ENCODE measurements at places on chromosomes 12 and 14.

- DNase-seq: no peak
Observed at GRCh38 chr12:57993030-57993429, 51.7 kb downstream of the ATP23 start.

DNA sequence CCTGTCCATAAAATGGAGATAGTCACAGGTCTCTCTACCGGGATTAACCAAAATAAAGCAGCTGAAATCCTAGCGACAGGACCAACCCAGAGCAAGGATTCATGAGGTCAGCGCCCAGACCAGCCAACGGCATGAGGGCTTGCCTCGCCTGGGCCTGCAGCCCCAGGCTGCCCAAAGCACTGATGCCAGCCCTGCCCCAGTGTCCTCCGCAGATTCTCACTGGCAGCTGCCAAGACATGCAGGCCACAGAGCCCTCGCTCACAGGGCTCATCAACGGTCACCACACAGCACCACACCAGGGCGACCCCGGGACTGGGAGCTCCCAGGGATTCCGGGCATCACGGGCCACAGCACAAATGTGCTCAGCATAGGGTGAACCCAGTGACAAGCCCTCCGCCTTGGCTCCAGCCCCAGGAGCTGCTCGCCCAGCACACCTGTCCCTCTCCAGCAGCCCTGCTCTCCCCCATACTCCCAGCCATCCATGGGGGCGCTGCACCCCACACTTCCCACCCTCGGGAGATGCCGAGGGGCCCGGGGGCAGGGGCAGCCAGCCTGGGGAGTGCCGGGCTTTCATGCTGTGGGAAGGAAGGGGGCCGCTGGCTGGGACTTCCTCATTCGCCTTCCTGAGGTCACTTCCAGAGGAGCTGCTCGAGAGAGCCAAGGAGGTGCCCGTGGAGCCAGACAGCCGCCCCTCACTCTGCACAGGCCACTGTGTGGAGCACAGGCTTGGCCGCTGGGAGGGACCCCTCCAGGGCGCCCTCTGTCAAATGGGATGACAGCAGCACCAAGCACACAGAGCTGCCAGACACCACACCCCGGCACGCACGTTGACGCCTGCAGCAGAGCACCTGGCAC, 14.1 kb downstream of the RAB35 start:
- no peak for DNase-seq

DNA sequence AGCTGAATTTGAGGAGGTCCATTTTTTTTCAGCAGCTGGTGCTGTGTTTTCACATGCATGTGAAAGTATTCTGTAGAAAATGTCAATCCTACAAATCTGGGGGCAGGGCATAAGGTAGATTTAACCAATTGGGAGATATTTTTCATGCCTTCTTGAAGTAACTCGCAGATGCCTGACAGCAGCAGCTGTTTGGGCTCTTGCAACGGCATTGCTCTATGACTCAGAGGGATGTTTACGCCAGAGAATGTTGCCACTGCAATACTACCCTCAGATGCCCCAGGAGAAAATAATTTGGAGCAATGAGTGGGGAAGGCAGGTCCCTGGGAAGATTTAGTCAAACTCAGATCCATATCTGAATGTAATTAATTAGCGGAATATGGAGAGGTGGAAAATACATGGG, 42.5 kb upstream of the MYBPC1 start:
- no peak for DNase-seq

- peak; percentile 22 for DNase-seq
Observed at GRCh38 chr14:50001151-50001998, 108.5 kb downstream of the ARF6 start.

DNA sequence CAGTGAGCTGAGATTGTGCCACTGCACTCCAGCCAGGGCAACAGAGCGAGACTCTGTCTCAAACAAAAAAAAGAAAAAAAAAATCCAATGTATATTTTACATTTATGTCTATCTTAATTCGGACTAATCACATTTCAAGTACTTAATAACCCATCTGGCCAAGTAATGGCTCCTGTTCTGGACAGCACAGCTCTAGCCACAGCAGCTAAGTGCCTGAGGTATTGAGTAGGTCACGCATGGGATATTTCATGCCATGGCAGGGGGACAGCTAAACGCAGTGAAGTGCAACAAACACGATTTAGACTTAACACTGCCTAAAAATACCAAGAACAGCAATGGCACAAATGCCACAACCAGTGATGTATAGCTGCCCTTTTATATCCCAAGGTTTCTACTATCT, 8.0 kb downstream of the BAZ1A start:
- no peak for DNase-seq

GRCh38 chr14:65054471-65055085, 47.7 kb downstream of the MAX start:
- no peak for DNase-seq

GRCh38 chr14:55274146-55274545, 2.9 kb downstream of the FBXO34 start:
- DNase-seq: no peak

- no peak for DNase-seq
Observed at GRCh38 chr14:89042021-89042420, 217.6 kb downstream of the TTC8 start.

DNA sequence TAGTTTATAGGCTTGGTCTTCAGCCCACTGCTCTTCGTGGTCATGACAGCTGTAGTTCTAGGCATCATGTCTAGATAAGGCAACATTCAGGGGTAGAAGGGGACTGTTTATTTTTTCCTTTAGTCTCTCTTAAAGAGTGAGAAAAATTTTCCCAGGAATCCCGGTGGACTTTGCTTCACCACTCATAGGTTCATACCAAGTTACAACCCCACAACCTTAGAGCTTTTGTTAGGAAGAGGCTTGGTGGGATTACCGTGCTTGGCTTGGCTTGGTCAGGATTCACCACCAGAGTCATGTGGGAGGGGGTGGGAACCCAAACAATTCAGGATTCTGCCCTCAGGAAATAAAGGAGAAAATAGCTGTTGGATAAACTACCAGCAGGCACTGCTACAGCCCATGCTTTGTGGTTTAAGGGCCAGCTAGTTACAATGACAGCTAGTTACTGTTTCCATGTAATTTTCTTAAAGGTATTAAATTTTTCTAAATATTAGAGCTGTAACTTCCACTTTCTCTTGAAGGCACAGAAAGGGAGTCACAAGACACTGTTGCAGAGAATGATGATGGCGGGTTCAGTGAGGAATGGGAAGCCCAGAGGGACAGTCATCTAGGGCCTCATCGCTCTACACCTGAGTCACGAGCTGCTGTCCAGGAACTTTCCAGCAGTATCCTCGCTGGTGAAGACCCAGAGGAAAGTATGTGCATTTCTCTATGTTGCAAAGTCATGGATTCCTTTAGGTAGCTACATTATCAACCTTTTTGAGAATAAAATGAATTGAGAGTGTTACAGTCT, 25.9 kb upstream of the PAPLN start:
- no peak for DNase-seq

GRCh38 chr12:29283969-29284700, 96.8 kb downstream of the ERGIC2 start:
- no peak for DNase-seq

- DNase-seq: no peak
Observed at GRCh38 chr14:101001311-101002069, 98.0 kb upstream of the RTL1 start.

DNA sequence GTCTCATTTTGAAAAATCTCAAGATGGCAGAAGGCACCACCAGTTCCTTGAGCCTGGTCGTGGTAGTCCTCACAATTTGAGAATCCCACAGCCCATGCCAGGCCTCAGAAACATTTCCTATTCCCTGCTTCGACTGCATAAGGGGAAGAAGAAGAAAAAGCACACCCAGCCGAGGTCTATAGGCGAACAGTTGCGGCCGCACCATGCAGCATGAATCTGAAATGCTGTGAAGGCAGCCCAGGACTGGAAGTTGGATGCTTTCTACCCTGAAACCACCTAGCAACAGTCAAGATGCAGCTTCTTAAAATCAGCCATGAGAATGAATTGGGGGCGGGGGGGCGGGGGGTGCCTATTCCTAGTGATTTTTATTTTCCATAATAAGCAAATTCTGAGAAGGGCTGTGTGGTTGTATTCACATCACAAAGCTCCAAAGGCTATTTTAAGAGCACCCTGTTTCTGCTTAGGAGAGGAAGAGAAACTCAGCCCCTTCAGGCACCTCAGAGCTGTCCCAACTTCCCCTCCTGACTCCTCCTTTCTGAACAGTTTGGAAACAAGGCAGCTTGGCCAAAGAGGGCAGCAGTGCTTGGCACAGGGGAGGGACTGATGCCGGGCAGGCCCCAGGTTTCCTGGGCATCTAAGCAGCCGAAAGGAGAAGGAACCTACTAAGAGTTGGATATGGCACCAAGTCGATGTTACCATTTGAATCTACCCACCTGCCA, 172.5 kb upstream of the FOXN3 start:
- DNase-seq: no peak

GRCh38 chr12:39294715-39295114, 148.2 kb downstream of the KIF21A start:
- DNase-seq: no peak

- no peak for DNase-seq
Observed at GRCh38 chr14:66752109-66752508, 244.2 kb downstream of the GPHN start.

DNA sequence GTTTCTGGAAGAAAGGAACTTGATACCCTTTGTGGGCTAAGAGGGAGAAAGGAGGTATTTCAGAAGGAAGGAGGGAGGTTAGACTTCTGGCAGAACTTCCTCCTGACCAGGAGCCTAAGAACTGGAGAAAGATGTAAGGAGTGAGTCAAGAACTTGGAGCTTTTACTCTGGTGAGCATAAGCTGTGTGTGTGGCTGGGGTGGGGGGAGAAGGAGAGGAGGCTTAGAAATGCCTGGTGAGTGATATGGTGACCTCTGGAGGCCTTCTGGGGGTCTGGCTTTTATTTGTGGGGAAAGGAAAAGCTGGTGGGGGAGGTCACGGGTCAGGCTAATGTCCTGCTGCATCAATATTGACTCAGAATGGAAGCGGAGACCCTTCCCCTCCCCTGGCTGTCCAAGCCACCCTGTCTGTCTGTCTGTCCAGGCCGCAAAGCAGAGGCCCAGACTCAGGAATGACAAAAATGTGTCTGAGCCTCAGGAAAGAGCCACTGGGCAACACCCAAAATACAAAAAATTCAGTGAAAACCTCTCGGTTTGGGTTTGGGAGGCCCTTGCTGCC, 4.8 kb downstream of the LRP1 start:
- DNase-seq: no peak

- peak; percentile 55 for DNase-seq
Observed at GRCh38 chr12:124422570-124423523, 128.0 kb downstream of the RFLNA start.

GRCh38 chr12:43835656-43836474, at the start of gene TMEM117:
TMEM117 (plus strand) TSS chr12:43836081.
- no peak for DNase-seq

GRCh38 chr12:24436667-24437066, 487.2 kb upstream of the SOX5 start:
- no peak for DNase-seq

DNA sequence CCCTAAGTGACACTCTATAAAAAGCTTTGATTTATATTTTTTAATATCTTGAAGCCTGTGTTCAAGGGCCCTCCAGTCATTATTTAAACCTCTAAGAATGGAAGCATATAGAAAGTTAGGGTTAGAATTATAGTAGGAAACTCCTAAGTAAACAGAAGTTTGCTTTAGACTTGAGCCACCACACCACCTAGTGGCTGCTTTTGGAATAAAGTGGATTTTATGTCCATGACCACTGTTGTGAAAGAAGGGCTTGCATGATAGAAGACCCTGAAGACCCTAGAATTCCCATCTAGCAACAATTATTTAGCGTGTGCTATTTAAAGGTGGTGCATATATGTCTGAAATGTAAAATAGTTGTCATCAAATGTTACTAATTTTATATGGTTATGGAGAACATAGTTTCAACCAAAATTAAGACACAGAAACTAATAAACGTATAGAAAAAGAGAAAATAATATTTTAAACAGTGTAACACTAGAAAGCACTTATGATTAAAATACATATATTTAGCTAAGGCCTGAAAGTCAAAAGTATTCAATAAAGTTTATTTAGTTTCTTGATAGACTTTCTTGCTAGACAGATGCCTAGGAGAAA, 21.3 kb downstream of the LRRIQ1 start:
- no peak for DNase-seq

DNA sequence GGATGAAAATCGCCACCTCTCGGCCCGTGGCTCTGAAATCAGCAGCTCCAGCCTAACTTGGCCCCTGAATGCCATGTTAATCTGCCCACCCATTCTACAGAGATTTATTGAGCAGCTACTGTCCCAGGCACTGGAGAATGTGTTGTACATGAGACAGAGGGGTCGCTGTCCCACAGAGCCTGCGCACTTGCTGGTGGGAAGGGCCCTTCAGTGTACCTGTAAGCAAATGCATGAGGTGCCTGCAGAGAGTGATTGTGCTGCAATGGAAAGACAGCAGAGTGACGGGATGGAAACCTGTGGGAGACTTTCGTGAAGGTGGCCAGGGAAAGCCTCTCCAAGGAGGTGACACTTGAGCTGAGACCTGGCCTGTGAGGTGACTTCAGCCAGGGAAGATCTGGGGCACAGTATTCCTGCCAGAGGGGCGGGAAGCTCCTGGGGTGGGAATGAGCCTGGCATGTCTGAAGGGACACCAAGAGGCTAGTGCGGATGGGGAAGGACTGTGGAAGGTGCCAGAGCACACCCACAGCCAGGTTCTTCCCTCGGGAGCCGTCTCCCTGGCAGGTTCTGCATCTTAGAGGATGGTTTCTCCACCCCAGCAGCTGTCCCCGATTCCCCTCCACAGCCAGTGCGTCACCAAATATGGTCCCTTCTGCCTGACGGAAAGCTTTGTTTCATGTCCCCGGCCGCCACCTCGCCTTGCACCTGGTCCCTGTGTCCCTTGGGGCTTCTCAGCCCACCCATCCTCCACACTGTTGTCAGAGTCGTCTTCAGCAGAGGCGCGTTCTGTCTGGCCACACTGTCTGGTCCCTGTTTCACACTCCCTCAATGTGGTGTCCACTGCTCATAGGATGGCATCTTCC, 8.7 kb downstream of the SMIM41 start:
- DNase-seq: no peak

- no peak for DNase-seq
Observed at GRCh38 chr12:25155022-25155576, 39.9 kb downstream of the DNAI7 start.

- DNase-seq: no peak
Observed at GRCh38 chr12:107684990-107685359, 624 bp upstream of the PWP1 start.

DNA sequence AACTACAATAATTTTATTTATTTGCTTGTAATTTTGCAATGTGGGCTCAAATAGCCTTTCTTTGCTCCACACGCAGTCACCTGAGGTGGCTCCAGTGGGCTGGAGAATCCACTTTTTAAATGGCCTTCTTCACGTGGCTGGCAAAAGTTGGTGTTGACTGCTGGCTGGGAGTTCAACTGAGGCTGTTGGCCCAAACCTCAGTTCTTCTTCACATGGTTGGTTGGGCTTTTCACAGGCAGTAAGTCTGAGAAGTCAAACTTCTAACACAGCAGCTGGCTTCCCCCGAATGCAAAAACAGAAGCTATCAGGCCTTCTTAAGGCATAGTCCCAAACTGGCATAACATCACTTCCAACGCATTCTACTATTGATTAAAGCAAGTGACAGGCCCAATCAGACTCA, 2.1 kb upstream of the OXA1L start:
- no peak for DNase-seq

- no peak for DNase-seq
Observed at GRCh38 chr12:100208834-100209233, 8.2 kb downstream of the ACTR6 start.

GRCh38 chr14:33534104-33534503, 416.8 kb downstream of the EGLN3 start:
- no peak for DNase-seq
